Cerebellar nuclear complex (tissue), 1 donor: ENCODE measurements at places on chromosomes 3 and 15.

GRCh38 chr3:122273498-122273897 lies 51.5 kb upstream of the CSTA start:
- DNase-seq, result no peak

DNA sequence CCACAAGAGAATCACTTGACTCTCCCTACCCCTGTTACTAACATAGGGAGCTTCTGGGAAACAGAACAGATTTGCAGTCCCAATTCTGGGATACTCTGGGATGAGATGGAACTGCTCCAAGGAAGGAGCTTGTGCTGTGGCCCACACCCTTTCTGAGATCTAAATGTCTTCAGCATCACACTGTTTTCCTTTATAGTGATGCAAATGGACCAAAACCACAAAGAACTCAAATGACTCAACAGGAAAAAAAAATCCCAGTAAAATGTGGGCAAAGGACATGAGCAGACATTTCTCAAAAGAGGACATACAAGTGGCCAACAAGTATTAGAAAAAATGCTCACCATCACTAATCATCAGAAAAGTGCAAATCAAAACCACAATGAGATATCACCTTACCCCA lies 155.6 kb downstream of the NECTIN3 start:
- DNase-seq, result no peak

GRCh38 chr3:183779896-183780465 lies 45.4 kb downstream of the MAP6D1 start:
- no peak for DNase-seq

DNA sequence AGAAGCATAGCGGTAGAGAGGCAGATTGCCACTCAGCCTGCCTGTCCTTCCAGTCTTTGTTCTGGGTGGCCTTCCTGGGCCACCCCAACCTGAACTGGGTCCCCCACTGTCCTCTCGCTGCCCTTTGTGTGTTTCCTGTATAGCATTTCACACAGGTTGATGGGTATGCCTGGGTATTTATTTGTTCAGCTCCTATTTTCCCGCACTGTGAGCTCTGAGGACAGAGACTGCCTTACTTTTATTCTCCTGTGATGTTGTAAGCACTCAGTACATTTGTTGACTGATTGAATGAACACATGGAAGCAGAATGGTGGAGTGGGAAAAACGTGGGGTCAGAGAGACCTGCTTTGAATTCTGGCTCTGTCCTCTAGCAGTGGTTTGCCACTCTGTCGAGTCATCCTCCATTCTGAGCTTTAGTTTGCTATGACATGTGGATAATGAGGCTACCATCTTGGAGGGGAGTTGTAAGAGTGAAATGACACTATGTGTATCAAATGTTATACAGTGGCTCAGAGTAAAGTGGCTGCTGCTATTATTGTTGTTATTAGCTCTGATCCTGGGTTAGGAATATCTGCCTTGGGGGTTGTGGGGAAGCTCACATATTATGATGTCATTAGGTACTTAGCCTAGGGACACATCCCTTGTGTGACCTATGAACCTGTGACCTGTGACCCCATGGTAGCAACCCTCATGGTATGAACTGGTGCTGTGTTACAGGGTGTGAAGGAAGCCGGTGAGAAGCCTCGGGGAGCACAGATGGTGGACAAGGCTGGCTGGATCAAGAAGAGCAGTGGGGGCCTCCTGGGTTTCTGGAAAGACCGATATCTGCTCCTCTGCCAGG lies 6.4 kb downstream of the PLEKHO2 start:
- no peak for DNase-seq

- DNase-seq, result no peak
These were observed 58.4 kb upstream of the RBP1 start for GRCh38 chr3:139597947-139598346.
